ENCODE measurements at places on chromosomes 4 and X. TPM values are rescaled to one million over a fixed set of nuclear protein-coding genes. Genes with fewer than 3 reads are reported as not detected.

FAM9A gene
- total RNA-seq, result not detected

FAM149A gene
- total RNA-seq, result not detected

SSR4 gene
- 192 TPM for total RNA-seq

RAB41 gene
- total RNA-seq, result not detected

KLHL13 gene
- total RNA-seq, result 5.1 TPM

ZCCHC18 gene
- total RNA-seq, result not detected

PGM2 gene
- total RNA-seq, result 34.6 TPM

C4orf46 gene
- 4.5 TPM for total RNA-seq

ENAM gene
- not detected for total RNA-seq

RBM46 gene
- total RNA-seq, result 0.27 TPM

MCF2 gene
- 3.0 TPM for total RNA-seq

STK32B gene
- 1.1 TPM for total RNA-seq

SUPT20HL2 gene
- total RNA-seq, result not detected

LRRC66 gene
- total RNA-seq, result 0.08 TPM

OTUD6A gene
- total RNA-seq, result not detected

MGST2 gene
- 42.4 TPM for total RNA-seq

HSPA4L gene
- 18.5 TPM for total RNA-seq

ARMCX2 gene
- total RNA-seq, result 45.7 TPM

TREX2 gene
- 4.1 TPM for total RNA-seq

XKRX gene
- 0.08 TPM for total RNA-seq

MGAT4D gene
- total RNA-seq, result not detected

IDS gene
- total RNA-seq, result 18.5 TPM

FMR1NB gene
- total RNA-seq, result not detected

GATA1 gene
- total RNA-seq, result not detected

MYOZ2 gene
- total RNA-seq, result not detected

NALF2 gene
- total RNA-seq, result 0.08 TPM

ZCCHC12 gene
- not detected for total RNA-seq

GSX2 gene
- not detected for total RNA-seq

SASH3 gene
- total RNA-seq, result not detected

EDNRA gene
- total RNA-seq, result 9.0 TPM

BTK gene
- total RNA-seq, result not detected

SLC4A4 gene
- 0.86 TPM for total RNA-seq

CC2D2A gene
- total RNA-seq, result 19.1 TPM

UGDH gene
- total RNA-seq, result 31.9 TPM

IBSP gene
- not detected for total RNA-seq

ZMYM3 gene
- 9.5 TPM for total RNA-seq

SYNPO2 gene
- 0.11 TPM for total RNA-seq

GPR143 gene
- total RNA-seq, result 0.08 TPM

MXRA5 gene
- 4.4 TPM for total RNA-seq

LINC00632 gene
- total RNA-seq, result 0.04 TPM

TEX13C gene
- total RNA-seq, result not detected

CASP3 gene
- total RNA-seq, result 43.2 TPM

GABRB1 gene
- total RNA-seq, result not detected

SLC7A11 gene
- total RNA-seq, result 30.2 TPM

GAGE12J gene
- not detected for total RNA-seq

CRMP1 gene
- total RNA-seq, result not detected

BST1 gene
- total RNA-seq, result 1.7 TPM

SPATA18 gene
- 7.0 TPM for total RNA-seq

LDOC1 gene
- 11.6 TPM for total RNA-seq

TEC gene
- total RNA-seq, result 0.08 TPM

TMEM271 gene
- total RNA-seq, result not detected

NXF2 gene
- total RNA-seq, result not detected

VSIG4 gene
- not detected for total RNA-seq

FAT1 gene
- 265 TPM for total RNA-seq

GIMD1 gene
- not detected for total RNA-seq

ARHGAP6 gene
- total RNA-seq, result 0.08 TPM

All from hair follicular keratinocyte (primary cell).